T-helper 2 cell treated with Interferon-gamma antibody and Interleukin-4, amounts not matched to agents 5 μg/mL and 100 μg/mL, for 36 hours (primary cell): ENCODE measurements at places on chromosomes 5 and 9.

GRCh38 chr9:35048511-35048910 is 23.9 kb downstream of the VCP start:
- no peak for DNase-seq

DNA sequence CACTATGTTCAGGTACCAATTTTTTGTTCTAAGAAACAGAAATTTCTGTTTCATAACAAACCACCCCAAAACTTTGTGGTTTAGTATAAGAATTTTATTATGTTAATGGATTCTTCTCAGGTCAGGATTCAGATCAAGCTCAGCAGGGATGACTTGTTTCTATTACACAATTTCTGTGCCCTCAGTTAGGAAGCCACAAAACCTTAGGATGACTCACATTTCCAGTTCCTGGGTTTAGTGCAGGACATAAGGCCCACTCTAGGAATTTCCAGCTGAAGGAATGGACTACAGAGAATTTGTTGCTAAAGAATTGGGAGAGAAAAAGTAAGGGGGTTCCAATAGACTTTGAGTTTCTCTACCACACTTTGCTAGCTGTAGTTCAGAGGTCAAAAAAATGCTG is 629.3 kb downstream of the ANXA1 start:
- DNase-seq: no peak

DNA sequence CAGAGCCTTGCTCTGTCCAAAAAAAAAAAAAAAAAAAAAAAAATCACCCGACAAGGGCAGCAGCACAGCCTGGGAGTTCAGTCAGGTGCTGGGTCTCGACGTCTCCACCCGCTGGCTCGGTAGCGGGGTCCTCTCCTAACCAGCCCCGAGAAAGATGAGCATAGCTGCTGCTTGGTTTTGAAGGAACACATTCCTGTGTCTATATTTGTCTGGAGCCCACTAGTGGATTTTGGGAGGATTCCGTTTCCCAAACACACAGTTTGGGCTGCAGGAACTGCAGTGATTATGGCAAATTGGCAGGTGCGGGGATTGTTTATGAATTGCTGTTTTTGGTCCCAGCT is 1.2 kb downstream of the OTULINL start:
- no peak for DNase-seq

DNA sequence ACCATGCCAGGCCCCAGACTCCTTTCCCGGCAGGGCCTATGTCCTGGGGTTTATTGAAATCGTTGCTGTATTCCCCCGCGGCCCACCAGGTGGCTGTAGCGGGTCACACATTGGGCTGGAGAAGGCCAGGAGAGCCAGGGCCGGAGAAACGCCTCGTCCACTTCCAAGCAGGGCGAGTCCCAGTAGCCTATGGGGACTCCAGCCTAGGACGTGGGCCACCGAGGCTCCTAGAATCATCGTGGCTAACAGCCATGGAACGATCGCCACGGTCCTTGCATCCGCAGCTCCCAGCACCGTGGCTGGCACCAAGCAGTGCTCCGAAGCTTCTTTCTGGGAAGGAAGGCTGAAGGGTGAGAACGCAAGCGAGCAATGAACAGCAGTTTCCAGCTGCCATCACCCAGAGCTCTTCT is 87.7 kb downstream of the ENTREP1 start:
- DNase-seq: no peak

- no peak for DNase-seq
Measured at GRCh38 chr9:111036946-111037345, 1.3 kb downstream of the LPAR1 start.

DNA sequence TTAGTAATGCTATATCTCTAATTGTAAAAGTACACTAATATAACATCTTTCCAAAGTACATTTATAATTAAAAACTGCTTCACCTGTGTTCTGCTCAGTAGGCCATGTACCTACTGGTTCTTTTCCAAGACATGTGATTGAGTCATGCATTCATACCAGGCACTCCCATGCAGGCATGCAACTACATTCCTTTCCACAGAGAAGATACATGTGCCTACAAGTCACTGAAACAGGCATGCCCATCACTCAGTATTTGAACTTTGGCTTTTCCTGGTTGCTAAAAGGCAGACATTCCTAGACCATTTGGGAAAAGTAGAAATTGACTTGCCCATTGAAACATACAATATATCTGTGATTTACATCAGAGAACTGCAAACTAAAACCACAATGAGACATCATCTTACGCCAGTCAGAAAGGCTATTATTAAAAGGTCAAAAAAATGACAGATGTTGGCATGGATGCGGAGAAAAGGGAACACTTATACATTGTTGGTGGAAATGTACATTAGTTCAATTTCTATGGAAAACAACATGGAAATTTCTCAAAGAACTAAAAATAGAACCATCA is 148.3 kb upstream of the MOCS2 start:
- DNase-seq: no peak

DNA sequence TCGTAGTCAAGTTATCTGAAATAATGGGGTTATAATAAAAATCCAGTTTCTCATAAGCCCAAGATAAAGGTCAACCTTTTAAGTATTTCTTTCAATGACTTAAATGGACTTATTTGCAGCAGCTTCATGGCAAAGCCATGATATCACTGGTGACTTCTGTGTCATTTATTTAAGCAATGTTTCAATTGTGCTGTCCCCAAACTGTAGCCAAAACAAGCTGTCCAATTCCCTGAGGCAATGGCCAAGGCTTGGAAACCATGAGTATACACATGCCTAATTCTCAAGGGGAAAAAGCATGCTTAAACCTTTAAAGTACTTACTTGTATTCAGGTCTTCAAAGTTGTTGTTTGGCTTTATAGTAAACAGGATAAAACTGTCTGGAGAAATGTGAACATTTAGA is 376.4 kb upstream of the TNC start:
- DNase-seq: no peak

GRCh38 chr5:126003309-126003708 is 419.9 kb upstream of the GRAMD2B start:
- DNase-seq: no peak

GRCh38 chr5:157607371-157608161 is 32.0 kb upstream of the ADAM19 start:
- DNase-seq: peak; percentile 74

DNA sequence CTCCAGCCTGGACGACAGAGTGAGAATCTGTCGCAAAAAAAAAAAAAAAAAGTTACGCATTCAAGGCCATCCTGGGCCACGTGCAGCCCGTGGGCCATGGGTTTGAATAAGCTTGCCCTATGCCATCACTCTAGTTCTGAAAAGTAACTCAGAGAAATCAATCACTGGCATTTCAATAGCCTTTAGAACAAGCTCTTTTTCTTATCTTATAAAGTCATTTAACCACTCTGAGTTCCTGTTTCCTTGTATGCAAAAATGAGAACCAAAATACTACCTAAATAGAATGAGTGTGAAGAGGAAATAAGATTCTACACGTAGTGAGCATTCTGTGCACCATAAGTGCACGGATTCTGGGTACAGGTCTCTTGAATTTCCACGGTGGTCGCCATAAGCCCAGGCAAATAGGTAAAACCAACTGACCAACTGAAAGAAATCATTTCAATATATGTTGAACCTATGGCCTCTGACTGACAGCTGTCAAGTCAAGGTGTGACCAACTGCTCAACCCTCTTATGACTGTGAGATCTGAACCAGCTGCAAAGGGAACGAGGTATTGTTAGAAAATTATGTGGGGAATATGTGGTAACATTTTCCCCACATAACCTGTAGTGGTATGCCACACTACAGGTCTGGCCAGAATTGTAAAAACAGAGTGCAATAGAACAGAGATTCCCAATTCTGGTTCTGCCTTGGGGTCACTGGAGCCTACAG is 143.9 kb upstream of the LHFPL2 start:
- DNase-seq: no peak

DNA sequence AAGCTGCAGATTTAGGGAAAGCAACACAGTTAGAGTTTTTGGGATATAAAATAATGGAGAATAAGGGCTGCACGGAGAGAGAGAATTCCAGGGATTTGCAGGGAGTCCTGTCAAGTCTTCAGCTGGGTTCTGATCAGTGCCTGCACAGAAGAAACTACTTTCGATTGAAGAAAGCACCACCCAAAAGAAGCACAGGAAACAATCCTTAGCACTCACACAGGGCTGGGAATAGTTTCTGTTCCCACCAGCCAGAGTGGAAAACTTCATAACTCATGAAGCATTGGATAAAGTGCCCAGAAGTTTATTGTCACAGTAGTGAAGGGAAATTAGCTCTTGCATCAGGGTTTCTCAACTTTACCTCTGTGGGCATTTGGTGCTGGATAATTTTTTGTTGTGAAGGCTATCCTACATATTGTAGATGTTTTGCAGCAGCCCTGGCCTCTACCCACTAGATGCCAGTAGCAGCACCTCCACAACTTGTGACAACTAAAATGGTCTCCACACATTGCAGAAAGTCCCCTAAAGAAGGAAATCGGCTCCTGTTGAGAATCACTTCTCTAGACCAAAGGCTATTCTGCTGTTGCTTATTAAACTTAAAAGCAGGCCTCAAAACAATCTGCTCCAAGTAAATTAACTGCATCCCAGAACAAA is 71.0 kb upstream of the FAM120A start:
- no peak for DNase-seq

GRCh38 chr9:113372059-113372458 is 4.7 kb downstream of the HDHD3 start:
- no peak for DNase-seq

DNA sequence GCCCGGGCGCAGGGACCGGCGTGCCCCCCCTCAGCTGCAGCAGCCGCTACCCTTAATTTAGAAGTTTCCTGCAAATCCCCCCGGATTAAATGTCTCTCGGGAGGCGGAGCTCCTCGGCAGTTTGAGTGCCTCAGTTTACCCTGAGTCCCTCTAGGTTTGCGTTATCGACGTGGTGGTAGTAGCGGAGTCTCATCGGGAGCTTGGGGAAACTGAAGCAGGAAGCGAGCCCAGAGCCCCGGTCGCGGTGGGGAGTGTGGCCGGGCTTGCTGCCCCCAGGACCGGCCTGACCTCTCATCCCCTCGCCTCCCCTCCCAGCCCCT is 529 bp upstream of the TPM2 start:
- DNase-seq: no peak

DNA sequence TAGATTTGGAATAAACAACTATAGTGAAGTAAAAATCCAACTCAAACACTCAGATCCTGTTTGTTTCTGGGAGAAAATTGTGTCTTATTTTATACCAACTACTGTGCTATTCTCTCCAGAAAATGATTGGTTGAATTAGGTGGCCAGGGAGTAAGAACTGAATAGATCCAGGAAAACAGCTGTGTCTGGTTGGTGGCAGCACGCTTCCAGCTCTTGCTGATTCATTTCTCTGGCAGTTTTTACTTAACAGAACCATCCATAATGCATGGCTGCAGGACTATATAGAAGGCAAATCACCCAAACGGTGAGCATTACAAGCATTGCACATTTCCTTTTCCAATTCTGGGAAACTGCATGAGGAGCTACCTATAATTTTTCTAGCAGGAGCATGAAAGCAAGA is 29.5 kb downstream of the DMAC1 start:
- no peak for DNase-seq

- no peak for DNase-seq
Measured at GRCh38 chr5:139394654-139395566, at the start of gene PROB1. Gene PROB1 (minus strand): TSS chr5:139395104. CDS start chr5:139395081, 23 bp downstream.

DNA sequence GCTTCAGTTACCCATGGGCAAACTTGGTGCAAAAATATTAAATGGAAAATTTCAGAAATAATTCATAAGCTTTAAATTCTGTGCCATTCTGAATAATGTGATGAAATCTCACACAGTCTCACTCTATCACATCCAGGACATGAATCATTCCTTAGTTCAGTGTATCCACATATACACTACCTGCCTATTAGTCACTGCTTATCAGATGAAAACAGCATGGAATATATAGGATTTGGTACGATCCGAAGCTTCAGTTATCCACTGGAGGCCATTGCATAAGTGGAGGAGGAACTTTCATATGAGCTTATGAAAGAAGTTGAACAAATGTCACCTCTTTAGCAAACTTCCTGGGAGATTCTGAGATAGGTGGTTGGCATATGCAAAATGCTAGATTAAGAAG is 64.2 kb downstream of the GAPVD1 start:
- no peak for DNase-seq

DNA sequence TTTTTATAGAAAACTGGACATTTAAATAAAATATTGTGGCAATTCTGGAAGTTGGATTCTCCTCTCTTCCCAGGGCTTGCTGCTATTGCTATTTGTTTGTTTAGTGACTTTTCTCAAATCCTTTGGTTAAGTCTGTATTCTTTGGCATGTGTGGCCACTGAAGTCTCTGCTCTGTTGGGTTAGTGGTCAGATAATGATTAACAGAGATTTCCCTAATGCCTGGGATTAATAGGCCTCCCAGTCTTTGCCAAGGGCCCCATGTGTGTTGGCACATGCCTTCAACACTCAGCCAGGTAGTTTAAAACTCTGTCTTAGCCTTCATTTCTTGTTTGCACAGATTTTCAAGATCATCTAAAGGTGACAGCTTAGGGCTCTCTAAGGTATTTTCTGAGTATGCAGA is 92.8 kb upstream of the EPB41L4A start:
- no peak for DNase-seq

DNA sequence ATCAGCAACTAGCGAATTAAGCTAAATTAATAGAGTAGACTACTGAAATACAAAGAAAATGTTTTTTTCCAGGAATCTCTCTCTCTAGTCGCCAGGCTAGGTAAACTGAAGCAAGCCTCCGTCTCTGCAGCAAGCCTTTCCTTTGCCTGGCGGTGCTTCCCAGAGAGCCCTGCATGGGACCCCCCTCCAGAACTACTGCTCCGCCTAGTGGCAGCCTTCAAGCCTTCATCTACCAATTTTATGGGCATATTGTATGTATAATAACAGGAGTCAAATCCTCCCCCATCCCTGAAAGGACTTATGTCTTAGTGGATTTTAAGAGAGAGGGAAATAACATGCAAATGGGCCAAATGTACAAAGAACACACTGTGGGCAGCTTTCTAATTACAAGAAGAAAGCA is 241.9 kb downstream of the SAXO1 start:
- DNase-seq: no peak

DNA sequence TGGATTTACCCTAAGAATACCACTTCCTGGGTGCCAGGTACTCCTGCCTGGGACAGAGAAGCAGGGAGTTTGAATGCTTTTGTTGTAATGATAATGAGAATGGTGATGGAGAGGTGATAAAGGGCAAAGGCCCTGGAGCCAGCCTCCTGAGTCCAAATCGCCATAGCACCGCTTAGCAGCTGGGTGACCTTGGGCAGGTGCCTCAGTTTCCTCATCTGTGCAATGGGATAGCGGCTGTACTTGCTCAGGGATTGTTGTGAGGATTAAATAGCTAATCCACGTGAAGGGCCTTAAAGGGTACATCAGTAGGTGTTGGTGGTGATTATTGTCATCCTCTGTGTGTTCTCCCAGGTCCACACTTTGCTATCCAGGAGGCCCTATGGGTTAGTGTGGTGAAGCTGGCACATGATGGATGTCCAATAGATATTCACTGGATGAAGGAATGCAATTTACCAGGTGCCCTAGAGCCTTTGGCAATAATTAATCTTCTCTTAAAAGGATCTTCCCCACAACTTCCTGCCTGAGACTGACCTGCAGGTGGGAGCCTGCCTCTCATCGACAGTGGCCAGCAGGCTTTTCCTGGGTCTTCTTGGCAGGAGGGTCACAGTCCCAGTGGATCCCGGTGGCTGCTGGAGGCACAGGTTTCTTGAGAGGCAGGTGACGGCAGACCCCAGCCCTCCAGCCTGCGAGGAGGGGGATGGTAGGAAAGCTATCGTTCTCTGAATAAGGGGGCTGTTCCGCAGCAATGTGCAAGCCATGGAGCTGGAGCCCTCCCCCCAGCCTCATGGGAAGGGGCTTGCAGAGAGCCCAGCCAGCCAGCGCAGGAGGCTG is 160.2 kb downstream of the MACROH2A1 start:
- DNase-seq: no peak
